ENCODE measurements at places on chromosomes 7 and 10. TPM values are rescaled to one million over a fixed set of nuclear protein-coding genes. Genes with fewer than 3 reads are reported as not detected.

SPAM1 gene
- polyA plus RNA-seq, result not detected

ANXA8L1 gene
- 1.6 TPM for polyA plus RNA-seq

NPC1L1 gene
- polyA plus RNA-seq, result 0.42 TPM

BICC1 gene
- 37.4 TPM for polyA plus RNA-seq

GIMAP1 gene
- polyA plus RNA-seq, result 5.7 TPM

DNA sequence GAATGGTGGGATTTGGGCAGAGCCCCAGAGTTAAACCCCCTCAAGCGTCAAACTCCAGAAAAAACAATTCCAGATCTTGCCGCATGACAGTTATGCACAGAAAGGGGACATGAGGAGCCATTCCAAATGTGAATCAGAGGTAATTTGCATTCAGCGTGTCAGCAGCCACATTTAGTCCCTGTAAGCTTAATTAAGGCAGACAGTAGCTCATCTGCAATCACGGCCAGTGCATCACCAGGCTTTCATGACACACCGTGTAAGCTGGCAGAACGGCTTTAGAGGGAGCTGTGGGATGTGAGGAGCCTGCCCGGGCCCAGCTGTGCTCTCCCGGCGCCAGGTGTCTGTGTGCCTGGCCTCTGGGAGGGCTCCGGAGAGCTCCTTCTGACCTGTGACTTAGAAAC is 18.7 kb upstream of the PRKAG2 start:
- no peak for DNase-seq

GRCh38 chr7:159226011-159226702 is 81.5 kb upstream of the VIPR2 start:
- no peak for DNase-seq

GRCh38 chr7:19928247-19928646 is 154.8 kb upstream of the TMEM196 start:
- DNase-seq, result no peak

GRCh38 chr10:61634746-61635145 is 28.0 kb upstream of the CABCOCO1 start:
- no peak for DNase-seq

DNA sequence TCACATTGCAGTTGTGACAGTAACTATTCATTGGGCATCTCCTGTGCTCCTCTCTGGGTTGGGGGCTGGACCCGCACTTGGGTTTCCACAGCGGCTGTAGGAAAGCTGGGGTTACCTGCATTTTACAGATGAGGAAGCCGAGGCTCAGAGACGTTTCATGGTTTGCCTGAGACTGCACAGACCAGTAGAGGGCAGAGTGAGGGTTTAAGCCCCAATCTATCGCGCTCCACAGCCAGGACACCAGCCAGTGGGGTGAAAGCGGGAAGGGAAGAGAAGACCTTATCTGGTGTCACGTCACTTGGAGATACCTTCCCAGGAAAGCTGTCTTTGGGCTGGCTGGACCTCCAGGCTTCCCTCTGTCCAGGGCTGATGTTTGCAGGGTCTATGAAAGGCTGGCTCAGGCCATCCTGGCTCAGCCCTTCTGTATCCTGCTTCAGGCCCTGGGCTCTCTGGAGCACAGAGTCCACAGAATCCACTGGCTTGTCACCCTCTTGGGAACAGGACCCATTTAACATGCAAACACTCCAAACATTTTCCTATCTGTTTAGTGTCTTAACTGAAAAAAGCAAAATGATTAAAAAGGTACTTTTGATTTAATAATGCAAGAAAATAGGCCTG is 167.7 kb downstream of the EMX2 start:
- no peak for DNase-seq

- DNase-seq, result no peak
Measured at GRCh38 chr7:103148131-103148993, 537 bp downstream of the NAPEPLD start.

- no peak for DNase-seq
Measured at GRCh38 chr7:50362142-50362541, 57.6 kb downstream of the IKZF1 start.

GRCh38 chr7:117871778-117872538 is 1.3 kb downstream of the CTTNBP2 start:
- no peak for DNase-seq

- DNase-seq, result no peak
Measured at GRCh38 chr10:91250341-91250740, 29.9 kb downstream of the PCGF5 start.

DNA sequence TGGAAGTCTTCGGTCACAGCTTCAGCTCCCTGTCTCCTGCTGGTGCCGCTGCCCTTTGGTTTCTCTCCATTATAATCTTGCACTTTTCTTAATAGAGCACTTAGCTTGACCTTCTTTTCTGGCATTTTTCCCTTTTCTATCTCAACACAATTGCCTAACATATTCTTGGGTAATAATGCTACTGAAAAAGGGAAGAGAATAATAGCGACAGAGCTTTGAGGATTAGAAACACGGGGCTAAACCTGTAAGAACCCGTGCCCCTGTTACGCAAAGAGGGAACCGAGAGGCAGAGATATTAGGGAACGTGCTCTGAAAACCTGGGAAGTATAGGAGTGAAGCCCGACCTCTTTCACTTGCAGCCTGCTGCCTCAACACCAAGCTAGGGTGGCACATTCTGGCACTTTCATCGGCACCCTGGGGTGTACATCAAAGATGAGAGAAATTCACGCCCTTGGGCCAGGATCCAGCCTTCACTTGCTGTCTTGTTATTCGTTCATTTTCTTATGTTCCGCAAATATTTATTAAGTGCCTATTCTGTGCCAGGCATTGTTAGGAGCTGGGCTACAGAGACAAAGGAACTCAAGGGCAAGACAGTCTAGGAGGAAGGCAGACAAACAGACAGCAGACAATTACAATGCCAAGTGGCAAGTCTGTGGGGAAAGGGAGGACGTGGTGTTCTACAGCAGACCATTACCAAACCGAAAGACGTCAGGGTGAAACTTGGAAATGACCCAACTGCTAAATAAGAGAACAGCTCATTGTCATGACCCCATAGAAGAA is 33.0 kb upstream of the GALNTL5 start:
- peak; percentile 49 for DNase-seq

DNA sequence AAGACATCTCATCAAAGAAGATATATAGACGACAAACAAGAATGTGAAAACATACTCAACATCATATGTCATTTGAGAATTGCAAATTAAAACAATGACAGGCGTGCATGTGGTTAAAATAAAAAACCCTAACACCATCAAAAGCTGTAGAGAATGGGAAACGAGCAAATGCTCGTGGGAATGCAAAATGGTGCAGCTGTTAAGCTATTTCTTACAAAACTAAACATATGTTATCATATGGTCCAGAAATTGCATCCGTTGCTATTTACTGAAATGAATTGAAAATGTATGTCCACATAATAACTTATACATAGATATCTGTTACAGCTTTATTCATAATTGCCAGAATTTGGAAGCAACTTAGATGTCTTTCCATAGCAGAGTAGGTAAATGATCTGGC is 574.4 kb downstream of the TNS3 start:
- no peak for DNase-seq

- no peak for DNase-seq
Measured at GRCh38 chr10:112721080-112721698, 228.9 kb upstream of the TCF7L2 start.

GRCh38 chr7:34327681-34328080 is 330.3 kb upstream of the NPSR1 start:
- DNase-seq, result no peak

DNA sequence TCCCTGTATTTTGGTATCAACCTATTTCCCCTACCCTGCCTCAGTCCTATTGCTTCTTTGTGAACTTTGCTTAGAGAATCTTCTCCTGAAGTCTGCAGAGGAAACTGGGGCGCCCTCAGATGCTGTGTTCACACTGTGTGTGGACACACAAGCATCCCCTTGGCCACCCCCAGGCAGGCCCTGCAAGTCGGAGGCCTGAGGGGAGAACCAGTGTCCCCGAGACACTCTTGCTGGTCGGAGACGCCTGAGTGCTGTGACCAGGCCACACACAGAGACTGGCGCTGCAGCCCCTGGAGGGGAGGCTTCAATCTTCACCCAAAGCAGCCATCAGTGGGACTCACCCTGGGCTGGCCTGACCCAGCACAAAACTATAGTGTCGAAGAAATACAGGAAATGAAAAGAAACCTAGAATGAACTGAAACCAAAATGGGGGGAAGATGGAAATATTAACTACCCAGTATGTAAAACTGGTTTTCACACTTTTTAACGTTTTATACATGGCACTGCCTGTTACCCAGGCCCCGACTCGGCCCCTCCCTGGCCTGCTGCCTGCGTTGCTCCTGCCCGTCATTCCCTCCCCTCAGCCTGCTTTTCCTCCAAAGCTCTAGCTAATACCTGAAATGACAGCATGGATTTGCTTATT is 48.4 kb upstream of the FAM20C start:
- no peak for DNase-seq

DNA sequence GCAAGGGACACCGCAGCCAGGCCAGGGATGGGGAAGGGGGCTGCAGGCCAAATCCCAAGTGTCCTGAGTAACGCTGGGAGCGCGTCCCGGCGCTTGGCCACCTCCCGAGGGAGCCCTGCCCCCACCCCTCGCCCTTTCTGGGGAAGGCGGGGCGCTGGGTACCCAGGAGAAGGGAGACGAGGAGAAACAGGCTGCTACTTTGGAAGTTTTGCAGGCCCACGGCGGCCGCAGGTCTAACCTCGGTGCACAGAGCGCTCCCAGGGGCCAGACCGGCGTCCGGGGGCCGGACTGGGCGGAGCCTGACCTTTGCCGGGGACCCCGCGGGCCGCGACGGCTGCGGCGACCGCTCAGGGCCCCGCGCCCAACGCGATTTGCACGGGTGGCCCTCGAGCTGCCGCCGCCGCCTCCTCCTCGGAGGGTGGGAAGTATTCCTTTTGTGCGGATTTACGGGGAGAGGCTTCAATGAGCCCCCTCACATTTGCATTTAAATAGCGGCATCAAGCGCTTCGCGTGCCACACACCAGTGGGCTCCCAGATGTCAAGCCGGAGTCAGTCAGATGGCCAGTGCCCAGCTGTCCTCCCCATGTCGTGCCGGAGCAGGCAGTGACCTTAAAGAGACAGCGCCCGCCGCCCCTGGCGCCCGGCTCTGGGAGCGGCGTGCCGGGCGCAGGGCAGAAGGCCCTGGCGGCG is 3.0 kb upstream of the EBF3 start:
- no peak for DNase-seq

DNA sequence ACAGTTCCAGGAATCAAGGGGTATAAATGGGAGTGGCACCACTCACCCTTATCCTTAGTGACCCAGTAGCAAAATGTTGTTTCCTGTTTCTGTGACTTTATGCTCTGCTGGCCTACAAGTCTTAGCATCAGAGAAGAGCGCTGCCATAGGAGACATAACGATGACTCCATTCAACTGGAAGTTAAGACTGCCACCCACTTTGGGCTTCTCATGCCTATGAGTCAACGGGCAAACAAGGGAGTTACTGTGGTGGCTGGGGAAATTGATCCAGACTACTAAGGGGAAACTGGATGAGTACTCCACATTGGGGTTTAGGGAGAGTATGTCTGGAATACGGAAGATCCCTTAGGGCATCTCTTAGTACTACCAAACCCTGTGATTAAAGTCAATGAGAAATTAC is 40.6 kb upstream of the PIK3CG start:
- DNase-seq, result no peak

DNA sequence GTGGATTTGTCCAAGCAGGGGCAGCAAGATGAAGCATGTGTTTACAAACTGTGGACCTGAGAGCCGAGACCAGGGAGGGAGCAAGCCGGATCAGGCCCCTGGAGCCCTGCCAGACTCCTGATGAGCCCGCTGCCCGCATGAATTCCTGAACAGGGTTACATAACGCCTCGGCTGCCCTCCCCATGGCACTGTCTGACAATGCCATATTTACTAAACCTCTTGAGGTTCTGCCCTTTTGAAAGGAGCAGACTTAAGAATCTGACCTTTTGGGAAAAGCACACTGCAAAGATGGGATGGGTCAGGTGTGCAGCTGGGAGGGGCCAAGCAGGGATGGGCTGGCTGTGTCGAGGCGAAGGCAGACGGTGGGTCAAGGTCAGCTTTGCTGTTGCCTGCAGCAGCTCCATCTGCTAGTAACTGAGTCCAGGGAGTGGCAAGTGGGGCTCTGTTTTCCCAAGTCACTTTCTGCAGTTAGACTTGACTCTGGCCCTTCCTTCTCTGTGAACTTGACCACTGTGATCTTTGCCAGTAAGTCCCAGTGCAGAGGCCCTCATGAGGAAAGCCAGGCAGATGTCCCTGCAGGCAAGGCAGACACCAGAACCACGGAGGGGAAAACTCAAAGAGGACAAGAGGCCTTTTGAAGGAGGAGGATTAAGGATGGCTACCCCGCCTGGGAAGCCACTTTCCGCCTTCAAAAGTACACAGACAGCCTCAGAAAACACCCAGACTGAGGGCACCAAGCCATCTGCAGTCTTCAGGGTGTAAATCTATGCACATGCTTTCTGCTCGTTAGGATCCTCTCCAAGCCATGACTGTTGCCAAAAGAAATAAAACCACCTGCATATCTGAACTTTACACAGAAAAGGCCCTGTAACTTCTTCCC is 175.8 kb downstream of the TNS3 start:
- DNase-seq, result no peak

DNA sequence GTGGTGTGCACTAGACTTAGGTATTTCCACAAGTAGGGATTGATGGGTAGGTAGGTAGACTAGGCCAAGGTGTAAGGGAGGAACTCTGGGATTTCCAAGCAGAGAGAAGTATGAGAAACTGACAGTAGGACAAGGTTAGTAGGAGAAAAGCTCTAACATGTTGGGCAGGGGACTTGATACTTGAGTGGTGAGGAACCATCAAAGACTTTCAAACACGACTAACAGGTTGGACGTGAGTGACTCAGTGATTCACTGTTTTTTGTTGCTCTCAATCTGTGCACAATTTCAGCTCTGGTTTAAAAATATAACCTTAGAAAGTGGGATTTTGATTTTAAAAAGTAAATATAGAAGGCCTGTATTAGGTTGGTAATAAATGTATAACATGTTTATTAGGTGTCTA is 44.4 kb downstream of the KLHDC10 start:
- DNase-seq, result no peak

DNA sequence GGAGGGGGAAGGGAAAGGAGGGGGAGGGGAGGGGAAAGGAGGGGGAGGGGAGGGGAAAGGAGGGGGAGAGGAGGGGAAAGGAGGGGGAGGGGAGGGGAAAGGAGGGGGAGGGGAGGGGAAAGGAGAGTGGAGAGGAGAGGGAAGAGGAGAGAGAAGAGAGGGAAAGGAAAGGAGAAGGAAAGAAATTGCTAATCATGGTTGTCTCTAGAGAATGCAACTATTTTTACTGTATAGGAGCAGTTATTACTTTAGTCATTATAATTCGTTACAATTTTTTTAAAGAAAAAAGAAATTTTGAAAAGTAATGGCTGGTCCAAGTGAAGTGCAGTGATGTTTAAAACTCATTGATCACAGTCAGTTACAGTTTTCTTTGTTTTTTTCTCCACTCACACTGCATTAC is 24.5 kb downstream of the SLC25A16 start:
- DNase-seq, result no peak

DNA sequence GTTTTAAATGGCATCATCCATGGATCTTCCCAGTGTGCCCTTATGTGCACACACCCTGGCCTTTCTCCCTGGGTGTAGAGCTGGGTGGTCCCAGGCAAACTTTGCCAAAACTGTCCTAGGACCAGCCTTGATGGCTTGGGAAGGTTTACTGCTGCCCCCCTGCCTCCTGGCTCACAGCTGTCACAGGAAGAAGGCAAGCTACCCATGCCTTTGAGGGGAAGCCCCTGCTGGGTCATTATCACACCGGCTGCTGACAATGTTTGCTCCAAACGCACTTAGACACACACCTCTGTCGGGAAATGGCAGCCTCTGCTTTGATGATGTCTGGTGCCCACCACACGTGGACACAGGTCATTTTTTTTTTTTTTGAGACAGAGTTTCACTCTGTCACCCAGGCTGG is 25.2 kb upstream of the FIGNL1 start:
- DNase-seq, result no peak

GRCh38 chr10:125049216-125049881 is 107.4 kb downstream of the ZRANB1 start:
- no peak for DNase-seq

Measured in right lung (tissue), 10 donors.